ENCODE measurements at places on chromosomes 16 and 17.

- DNase-seq = no peak
Measured at GRCh38 chr16:27841061-27841801, 222.3 kb downstream of the GSG1L start.

- DNase-seq = no peak
Measured at GRCh38 chr17:53061446-53061845, 761.3 kb upstream of the KIF2B start.

GRCh38 chr17:64075913-64076312 is 54.0 kb downstream of the ERN1 start:
- no peak for DNase-seq

GRCh38 chr16:11236461-11237254 is 19.3 kb downstream of the SOCS1 start:
- no peak for DNase-seq

GRCh38 chr17:57704448-57704847 is 40.7 kb downstream of the CCDC182 start:
- DNase-seq = no peak

- DNase-seq = no peak
Measured at GRCh38 chr16:81514568-81515258, 70.1 kb downstream of the CMIP start.

- DNase-seq = no peak
Measured at GRCh38 chr17:8609910-8610309, 20.6 kb downstream of the MYH10 start.

DNA sequence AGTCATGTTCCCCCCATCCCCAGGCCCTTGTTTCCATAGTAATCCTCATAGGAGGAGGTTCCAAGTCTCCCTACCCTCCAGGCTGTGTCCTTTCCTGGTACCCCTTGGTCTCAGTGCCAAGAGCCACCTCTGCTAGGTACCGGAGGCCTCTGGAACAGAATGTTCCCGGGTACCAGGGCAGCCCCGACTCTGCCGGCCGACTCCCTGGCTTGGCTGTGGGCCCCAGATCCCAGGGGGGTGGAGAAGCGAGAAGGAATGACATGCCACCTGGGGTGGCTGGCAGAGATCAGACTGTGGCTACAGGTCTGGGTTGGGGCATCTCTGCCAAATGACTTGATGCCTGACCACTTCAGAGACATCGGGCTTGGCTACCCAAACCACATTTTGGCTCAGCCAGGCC is 3.6 kb downstream of the STAC2 start:
- no peak for DNase-seq
